ENCODE measurements at places on chromosomes 6 and 20. TPM values are rescaled to one million over a fixed set of nuclear protein-coding genes. Genes with fewer than 3 reads are reported as not detected.

Gene CLIC5
- not detected for polyA plus RNA-seq

Gene SOBP
- polyA plus RNA-seq, result 0.53 TPM

Gene FUT9
- not detected for polyA plus RNA-seq

Gene RAET1G
- polyA plus RNA-seq, result 24.4 TPM

Gene AGER
- 1.4 TPM for polyA plus RNA-seq

Gene NHLRC1
- 2.7 TPM for polyA plus RNA-seq

Gene CUL9
- polyA plus RNA-seq, result 12.7 TPM

Gene PXMP4
- polyA plus RNA-seq, result 5.4 TPM

Gene WFDC2
- polyA plus RNA-seq, result not detected

Gene VSTM2L
- polyA plus RNA-seq, result 7.4 TPM

Gene CFB
- polyA plus RNA-seq, result 4.4 TPM

Gene RAB32
- polyA plus RNA-seq, result 30.1 TPM

Gene SLC26A8
- not detected for polyA plus RNA-seq

Gene TAP1
- 25.8 TPM for polyA plus RNA-seq

Gene NAA20
- 175 TPM for polyA plus RNA-seq

Gene SMLR1
- polyA plus RNA-seq, result 0.03 TPM

Gene SLC22A16
- not detected for polyA plus RNA-seq

Gene HEY2
- polyA plus RNA-seq, result not detected

Gene KIAA0408
- 3.0 TPM for polyA plus RNA-seq

Gene ELOVL2
- polyA plus RNA-seq, result 10.6 TPM

Gene GHRH
- not detected for polyA plus RNA-seq

Gene ARMH2
- not detected for polyA plus RNA-seq

Gene RIMS4
- polyA plus RNA-seq, result 1.6 TPM

Gene APOBEC2
- not detected for polyA plus RNA-seq

Gene FAM217A
- polyA plus RNA-seq, result not detected

Gene MPC1
- 4.9 TPM for polyA plus RNA-seq

Gene CTCFL
- 0.03 TPM for polyA plus RNA-seq

Gene EPB41L1
- polyA plus RNA-seq, result 94.4 TPM

Gene RNF182
- 4.9 TPM for polyA plus RNA-seq

Gene MLIP
- polyA plus RNA-seq, result not detected

Gene TPX2
- polyA plus RNA-seq, result 106 TPM

Gene SPATS1
- not detected for polyA plus RNA-seq

Gene BTNL2
- polyA plus RNA-seq, result not detected

Gene MOG
- polyA plus RNA-seq, result not detected

Gene MOCS1
- 2.2 TPM for polyA plus RNA-seq

Gene CLDN20
- polyA plus RNA-seq, result not detected

Gene CASS4
- polyA plus RNA-seq, result 0.03 TPM

Gene SYNJ2
- 28.5 TPM for polyA plus RNA-seq

Gene OR2H2
- not detected for polyA plus RNA-seq

All from A549 (cell line).